ENCODE measurements at places on chromosomes 2 and 18. TPM values are rescaled to one million over a fixed set of nuclear protein-coding genes. Genes with fewer than 3 reads are reported as not detected.

CYRIA gene
- polyA plus RNA-seq, result 10.7 TPM

PDE11A gene
- 0.18 TPM for polyA plus RNA-seq

ANKRD30B gene
- polyA plus RNA-seq, result 0.08 TPM

IL1RL1 gene
- polyA plus RNA-seq, result 0.17 TPM

MYO5B gene
- polyA plus RNA-seq, result 7.9 TPM

EVX2 gene
- not detected for polyA plus RNA-seq

XDH gene
- polyA plus RNA-seq, result 0.25 TPM

SLC23A3 gene
- polyA plus RNA-seq, result 4.7 TPM

KLHL14 gene
- 1.5 TPM for polyA plus RNA-seq

LOXL3 gene
- 9.0 TPM for polyA plus RNA-seq

ASXL2 gene
- polyA plus RNA-seq, result 12.8 TPM

CBLN2 gene
- polyA plus RNA-seq, result 5.6 TPM

LRATD1 gene
- 16.0 TPM for polyA plus RNA-seq

MSTN gene
- 1.0 TPM for polyA plus RNA-seq

PHLPP1 gene
- polyA plus RNA-seq, result 6.5 TPM

SERPINB4 gene
- not detected for polyA plus RNA-seq

B3GNT7 gene
- polyA plus RNA-seq, result 2.0 TPM

CHRND gene
- polyA plus RNA-seq, result not detected

POTEC gene
- polyA plus RNA-seq, result not detected

SPP2 gene
- polyA plus RNA-seq, result not detected

DSG1 gene
- polyA plus RNA-seq, result 0.06 TPM

SLC25A12 gene
- 32.9 TPM for polyA plus RNA-seq

RPRM gene
- polyA plus RNA-seq, result 1.7 TPM

LYG2 gene
- polyA plus RNA-seq, result 0.54 TPM

ATRAID gene
- polyA plus RNA-seq, result 136 TPM

GAREM2 gene
- 8.2 TPM for polyA plus RNA-seq

STPG4 gene
- 0.13 TPM for polyA plus RNA-seq

ELOA2 gene
- not detected for polyA plus RNA-seq

CPLX4 gene
- not detected for polyA plus RNA-seq

ANKRD36B gene
- 51.2 TPM for polyA plus RNA-seq

LOXHD1 gene
- 1.8 TPM for polyA plus RNA-seq

CD207 gene
- not detected for polyA plus RNA-seq

GPR17 gene
- polyA plus RNA-seq, result 0.74 TPM

AMER3 gene
- polyA plus RNA-seq, result 0.06 TPM

NT5C1B gene
- 1.3 TPM for polyA plus RNA-seq

GPC1 gene
- polyA plus RNA-seq, result 48.6 TPM

ASPRV1 gene
- polyA plus RNA-seq, result 3.1 TPM

AKAIN1 gene
- not detected for polyA plus RNA-seq

C2orf72 gene
- 0.72 TPM for polyA plus RNA-seq

MAPRE3 gene
- polyA plus RNA-seq, result 8.0 TPM

PSMA8 gene
- polyA plus RNA-seq, result not detected

UGT1A6 gene
- polyA plus RNA-seq, result not detected

LIPT1 gene
- polyA plus RNA-seq, result 17.4 TPM

AGXT gene
- polyA plus RNA-seq, result 0.54 TPM

PIAS2 gene
- polyA plus RNA-seq, result 23.1 TPM

SLC8A1 gene
- polyA plus RNA-seq, result 7.1 TPM

ARHGAP15 gene
- 35.1 TPM for polyA plus RNA-seq

CXCR4 gene
- 66.3 TPM for polyA plus RNA-seq

GPAT2 gene
- polyA plus RNA-seq, result 2.4 TPM

SH2D6 gene
- 0.67 TPM for polyA plus RNA-seq

SAG gene
- 0.17 TPM for polyA plus RNA-seq

KLHL30 gene
- 0.08 TPM for polyA plus RNA-seq

IL1F10 gene
- polyA plus RNA-seq, result not detected

ILKAP gene
- polyA plus RNA-seq, result 48.6 TPM

NEU2 gene
- not detected for polyA plus RNA-seq

CNRIP1 gene
- 44.8 TPM for polyA plus RNA-seq

GYPC gene
- 84.0 TPM for polyA plus RNA-seq
